SK-N-SH treated with all-trans-retinoic acid at 6 μM for 48 hours (cell line): ENCODE measurements at places on chromosomes 11 and 22.

- ATAC-seq = no peak
Measured at GRCh38 chr11:38460896-38461295, 1862.9 kb upstream of the RAG2 start.

DNA sequence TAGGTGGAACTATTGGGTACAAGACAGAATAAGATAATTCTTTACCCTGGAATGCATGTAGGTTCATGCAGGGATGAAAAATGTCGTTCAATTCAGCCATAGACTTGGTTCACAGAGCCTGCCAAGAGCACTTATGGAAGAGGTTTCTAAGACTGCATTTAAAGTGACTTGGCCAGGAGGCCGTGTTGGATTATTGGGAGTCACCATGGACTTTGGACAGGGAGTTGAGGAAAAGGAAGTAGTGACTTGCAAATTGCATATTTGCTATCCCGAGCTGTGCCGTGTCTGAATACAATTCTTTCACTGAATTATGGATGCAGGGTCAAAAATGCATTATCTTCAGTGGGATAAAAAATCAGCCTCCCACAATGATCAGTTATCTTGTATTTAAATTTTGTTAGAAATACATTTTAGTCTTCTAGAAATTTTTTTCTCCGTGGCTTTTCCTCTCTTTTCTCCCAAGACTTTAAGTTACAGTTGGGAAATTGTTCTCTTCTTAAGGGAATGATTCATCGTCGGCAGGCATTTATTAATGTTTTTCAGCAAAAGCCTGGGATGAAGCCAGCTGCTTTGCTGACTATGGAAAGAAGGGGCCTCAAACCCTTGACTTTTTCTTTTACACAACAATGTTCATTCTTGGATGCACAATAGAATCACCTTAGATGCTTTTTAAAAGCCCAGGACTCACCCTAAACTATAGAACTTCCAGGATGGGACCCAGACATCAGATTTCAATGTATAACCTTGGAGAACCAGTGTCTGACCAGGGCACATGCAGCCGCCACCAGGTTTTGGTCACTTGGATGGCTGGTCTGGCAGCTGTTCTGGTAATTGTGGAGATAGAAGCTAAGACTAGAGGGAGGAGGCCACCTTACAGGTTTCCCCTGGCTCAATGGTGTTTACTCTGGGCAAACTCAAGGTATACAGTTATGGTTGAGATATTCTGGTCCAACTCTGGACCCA is 70.8 kb downstream of the FAT3 start:
- ATAC-seq = peak; percentile 77

DNA sequence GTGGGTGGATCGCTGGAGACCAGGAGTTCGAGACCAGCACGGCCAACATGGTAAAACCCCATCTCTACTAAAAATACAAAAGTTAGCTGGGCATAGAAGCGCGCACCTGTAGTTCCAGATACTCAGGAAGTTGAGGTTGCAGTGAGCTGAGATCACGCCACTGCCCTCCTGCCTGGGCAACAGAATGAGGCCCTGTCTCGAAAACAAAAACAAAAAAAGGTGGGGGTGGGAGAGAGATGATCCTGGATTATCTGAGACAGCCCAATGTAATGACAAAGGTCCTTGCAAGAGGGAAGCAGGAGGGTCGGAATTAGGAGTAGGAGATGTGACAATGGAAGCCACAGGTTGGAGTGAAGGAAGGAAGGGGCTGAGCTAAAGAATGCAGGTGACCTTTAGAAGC is 87.6 kb upstream of the APOA1 start:
- ATAC-seq = no peak

DNA sequence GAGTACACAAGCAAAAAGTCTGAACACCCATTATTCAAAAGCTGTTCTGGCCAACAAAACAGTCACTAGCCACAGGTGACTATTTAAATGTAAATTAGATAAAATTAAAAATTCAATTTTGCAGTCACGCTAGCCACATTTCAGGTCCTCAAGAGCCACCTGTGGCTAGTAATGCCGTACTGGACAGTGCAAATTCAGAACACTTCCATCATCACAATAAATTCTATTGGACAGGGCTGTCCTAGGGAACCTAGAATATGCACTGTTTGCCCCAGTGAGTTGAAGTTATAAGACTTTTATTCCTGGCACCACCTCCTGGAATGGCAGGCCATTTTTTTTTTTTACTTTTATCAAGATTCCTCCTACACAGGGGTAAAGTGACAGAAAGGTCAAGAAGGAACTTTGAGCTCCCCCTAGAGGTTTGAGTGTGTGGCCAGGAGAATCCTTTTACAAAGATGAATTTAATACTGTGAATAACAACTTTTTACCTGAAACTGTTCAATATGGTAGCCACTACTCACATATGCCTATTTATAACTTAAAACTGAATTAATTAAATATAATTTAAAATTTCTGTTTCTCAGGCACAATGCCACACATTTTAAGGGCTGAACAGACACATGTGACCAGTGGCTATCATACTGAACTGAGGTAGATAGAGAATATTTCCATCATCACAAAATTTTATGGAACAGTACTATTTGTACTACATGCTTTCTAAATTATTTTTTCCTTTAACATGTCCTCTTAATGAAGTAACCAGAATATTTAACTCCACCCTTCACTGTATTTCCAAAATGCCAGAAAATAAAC is 6.5 kb downstream of the MSANTD2 start:
- peak; percentile 90 for ATAC-seq

- ATAC-seq = no peak
Measured at GRCh38 chr11:76185511-76185910, 20.8 kb downstream of the WNT11 start.

GRCh38 chr11:124938970-124939369 is 3.1 kb upstream of the HEPACAM start:
- no peak for ATAC-seq

GRCh38 chr22:27170491-27170890 is 513.1 kb downstream of the MIAT start:
- ATAC-seq = peak; percentile 88

- no peak for ATAC-seq
Measured at GRCh38 chr22:46916886-46917770, 154.7 kb downstream of the TBC1D22A start.

DNA sequence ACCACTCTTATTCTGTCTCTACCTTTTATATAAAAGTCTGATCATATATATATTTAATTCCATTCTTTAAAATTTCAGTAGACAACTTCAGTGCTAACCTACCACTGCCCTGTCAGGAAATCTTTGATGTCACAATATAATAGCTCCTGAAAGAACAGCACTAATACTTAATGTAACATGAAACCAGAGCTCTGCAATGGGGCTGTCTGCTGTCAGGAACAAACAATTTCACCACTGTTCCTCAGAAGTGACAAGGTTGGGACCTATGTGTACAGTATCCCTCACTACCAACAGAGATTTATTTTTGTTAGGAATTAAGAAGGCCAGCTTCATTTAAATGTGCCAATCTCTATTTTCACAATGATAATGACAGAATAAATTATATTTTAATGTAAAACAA is 165.5 kb upstream of the C11orf58 start:
- ATAC-seq = peak; percentile 27; the same call in 2 of the 3 replicates

GRCh38 chr11:133872160-133872559 is 26.8 kb upstream of the SPATA19 start:
- no peak for ATAC-seq

- peak; percentile 71 for ATAC-seq
Measured at GRCh38 chr22:23565305-23565914, 14.7 kb downstream of the IGLL1 start.

- ATAC-seq = no peak
Measured at GRCh38 chr11:69233744-69234570, 60.0 kb upstream of the MYEOV start.

- ATAC-seq = no peak
Measured at GRCh38 chr22:43099095-43099494, 9.9 kb upstream of the TTLL1 start.

DNA sequence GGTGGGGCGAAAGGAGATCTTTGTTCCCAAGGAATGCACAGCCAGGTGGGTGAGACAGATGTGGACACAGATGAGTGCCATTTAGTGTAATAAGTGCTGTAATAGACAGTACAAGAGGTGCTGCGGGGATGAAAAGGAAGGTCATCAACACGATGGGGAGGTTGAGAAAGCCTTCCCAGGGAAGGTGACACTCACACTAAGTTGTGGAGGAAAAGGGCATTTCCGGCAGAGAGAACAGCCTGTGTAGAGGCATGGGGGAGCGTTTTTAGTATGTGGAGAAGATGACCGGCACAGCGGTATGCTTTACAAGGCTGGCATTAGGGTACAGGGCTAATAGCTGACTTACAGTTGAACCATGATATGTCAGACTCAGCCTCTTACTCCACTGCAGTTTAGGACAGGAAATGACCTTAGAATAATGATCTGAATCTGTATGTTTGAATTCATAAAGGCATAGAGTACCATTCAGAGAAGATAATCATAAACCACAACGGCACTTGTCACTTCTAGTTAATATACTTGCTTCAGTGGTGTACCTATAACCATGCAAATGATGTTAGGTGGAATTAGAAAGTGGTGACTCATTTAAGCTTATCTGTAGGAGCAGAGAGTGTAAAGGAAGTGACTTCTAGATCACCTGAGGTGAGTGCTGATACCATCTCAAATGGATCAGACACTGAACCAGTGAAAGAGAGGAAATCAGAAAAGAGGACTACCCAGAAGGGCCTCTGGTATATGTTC is 60.6 kb downstream of the FAM83F start:
- peak; percentile 35; the same call in 2 of the 3 replicates for ATAC-seq

DNA sequence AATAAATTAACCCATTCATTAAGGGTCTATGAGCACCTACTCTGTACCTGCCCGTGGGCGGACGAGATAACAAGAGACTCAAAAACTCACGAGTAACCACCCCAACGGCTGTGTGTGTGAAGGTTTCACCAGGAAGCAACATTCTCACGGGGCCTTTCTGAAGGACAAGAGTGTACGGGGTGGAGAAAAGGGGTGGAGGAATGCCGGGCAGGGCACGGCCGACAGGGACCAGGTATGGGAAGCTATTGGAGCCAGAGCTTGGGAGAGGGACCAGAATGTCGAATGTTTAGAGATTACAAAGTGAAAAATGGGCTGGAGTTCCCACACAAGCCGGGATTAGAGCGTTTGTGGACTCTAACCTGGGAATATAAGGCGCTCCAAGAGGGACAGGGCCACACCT is 1.6 kb downstream of the KMT5B start:
- no peak for ATAC-seq

DNA sequence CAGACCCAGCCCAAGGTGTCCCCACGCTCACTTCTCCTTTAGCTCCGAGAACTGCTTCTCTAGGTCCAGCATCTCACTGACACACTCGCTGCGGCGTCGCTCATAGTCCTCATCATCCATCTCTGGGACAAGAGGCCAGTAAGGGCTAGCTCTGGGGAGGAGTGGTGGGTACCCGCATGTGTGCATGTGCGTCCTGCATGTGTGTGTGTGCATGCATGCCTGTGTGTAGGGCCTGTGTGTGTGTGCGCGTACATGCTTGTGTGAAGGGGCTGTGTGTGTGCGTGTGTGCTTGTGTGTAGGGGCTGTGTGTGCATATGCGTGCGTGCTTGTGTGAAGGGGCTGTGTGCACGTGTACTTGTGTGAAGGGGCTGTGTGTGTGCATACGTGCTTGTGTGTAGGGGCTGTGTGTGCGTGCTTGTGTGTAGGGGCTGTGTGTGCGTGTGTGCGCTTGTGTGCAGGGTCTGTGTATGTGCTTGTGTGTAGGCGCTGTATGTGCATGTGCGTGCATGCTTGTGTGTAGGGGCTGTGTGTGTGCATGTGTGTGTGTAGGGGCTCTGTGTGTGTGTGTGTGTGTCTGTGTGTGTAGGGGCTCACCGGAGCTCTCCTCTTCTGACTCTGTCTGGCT is 3.3 kb downstream of the BRMS1 start:
- no peak for ATAC-seq

DNA sequence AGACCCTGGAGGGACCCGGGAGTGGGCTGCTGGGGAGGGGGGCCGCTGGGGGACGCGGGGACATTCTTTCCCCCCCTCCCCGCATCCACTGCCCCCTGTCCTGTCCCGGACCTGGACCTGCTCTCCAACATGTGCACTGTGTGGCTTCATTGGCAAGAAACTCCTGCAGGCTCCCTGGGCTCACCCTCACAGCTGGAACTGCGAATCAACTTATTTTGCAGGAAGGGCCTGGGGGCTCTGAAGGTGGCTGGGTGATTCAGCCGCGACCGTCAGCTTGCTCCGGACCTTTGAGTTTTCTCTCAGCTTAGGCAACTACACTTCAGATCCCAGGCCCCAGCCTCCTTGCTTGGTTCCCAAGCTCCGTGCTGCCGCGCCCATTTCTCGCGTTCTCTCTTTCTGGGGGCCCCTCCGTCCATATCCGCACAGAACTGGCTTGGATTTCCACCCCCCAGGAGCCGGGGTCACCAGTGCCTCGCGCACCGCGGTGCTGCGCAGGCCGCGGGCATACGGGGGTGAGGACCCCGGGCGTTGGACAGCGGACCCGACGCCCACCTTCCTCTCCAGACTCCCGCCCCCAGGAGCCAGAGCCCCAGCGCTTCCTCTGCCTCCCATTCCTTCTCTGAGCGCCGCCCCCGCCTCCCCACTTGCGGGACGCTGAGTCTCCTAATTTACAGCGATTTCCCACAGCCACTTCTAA is 471 bp upstream of the AHNAK start:
- ATAC-seq = peak; percentile 21

DNA sequence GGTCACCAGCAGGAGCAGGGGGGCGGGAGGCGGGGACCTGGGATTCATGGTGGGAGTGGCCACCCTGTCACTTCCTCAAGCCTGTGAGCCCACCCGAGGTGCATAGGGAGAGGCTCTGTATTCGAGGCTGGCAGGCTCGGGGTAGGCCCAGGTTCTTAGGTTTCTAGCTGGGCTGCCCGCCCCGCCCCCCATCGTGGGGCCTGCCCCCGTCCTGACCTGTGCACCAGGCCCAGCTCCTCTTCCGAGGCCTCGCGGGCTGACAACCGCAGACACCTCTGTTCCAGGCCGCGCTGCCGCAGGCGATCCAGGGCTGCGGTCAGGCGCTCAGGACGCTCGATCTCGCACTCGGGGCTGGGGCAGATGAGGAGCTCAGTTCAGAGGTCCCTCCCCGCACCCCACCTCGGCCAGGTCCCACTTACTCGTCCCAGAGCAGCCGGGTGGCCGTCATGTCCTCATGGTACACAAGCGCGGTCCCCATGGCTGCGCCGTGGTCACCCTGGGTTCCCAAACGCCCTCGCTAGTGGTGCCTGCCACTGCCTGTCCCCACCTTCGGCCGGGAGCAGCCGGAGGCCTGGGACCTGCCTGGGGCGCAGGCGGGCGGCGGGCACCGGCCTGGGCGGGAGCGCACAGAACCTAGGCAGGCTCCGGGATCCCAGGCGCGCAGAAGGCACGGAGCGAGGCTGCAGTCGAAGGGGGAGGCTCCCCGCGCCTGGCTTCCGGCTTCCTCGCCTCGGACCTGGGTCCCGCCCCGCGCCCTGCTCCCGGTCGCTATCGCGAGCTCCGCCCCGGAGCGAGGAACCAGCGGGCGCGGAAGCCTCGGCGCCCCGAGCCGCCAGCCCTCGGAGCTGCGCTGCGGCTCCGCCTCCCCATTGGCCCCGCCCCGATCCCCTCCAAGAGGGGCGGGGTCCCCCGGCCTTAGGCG is at the start of gene HDAC10:
TSS of gene HDAC10 (minus strand) at position 711 of the 922 bp plus-strand sequence. CDS start at position 478, 233 bp downstream.
- peak; percentile 75 for ATAC-seq

DNA sequence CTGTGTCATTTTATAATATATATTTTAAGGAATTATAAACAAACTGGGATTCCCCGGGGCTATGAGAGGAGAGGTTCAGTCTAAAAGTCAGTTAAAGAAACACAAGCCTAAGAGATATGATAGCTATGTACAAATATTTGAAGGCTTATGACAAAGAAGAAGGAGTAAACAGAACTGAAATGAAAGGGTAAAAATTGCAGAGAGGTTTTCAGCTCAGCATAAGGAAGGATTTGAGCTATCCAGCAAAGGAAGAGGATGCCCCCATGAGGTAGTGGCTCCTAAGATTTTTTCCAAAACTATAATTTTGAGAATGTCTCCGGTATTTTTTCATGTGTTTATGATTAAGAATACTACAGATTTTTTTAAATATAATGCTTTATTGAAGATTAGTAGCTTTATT is 57.9 kb upstream of the ANGPTL5 start:
- ATAC-seq = peak; percentile 71

GRCh38 chr11:23673366-23673765 is 813.1 kb upstream of the CCDC179 start:
- ATAC-seq = no peak
